ENCODE measurements at places on chromosomes 3 and 15.

- no peak for DNase-seq
Measured at GRCh38 chr3:78825858-78826215, 942.0 kb downstream of the ROBO1 start.

DNA sequence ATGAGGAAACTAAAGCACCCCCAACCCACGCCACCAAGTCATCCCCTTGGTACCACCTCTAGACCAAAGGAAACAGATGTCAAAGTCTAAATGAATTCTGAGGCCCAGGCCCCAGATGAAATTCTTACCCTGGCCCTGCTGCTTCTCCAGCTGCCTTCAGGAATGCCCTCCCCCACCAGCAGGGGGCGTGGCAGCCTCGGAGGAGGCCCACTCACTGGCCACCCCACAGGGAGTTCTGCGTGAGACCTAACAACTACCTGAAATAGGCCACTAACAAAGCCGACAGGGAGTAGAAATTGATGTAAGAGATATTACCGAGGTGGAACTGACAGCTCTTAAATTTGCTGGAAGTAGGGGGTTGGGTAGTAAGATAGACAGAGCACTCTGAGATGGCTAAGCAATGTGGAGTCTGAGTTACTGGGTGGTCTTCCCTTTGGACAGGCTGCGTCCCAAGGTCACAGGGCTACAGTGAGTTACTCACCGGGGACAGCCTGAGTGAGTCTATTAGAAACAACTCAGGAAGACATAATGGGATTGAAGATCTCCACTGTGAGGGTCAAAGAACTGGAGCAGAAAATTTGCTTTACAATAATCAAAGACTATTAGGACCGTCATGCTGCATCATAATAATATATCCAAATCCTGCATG lies 240.7 kb downstream of the SHOX2 start:
- DNase-seq: peak; percentile 70

- no peak for DNase-seq
Measured at GRCh38 chr3:55571913-55572312, 84.8 kb upstream of the WNT5A start.

- no peak for DNase-seq
Measured at GRCh38 chr15:70528270-70528706, 235.1 kb downstream of the UACA start.

DNA sequence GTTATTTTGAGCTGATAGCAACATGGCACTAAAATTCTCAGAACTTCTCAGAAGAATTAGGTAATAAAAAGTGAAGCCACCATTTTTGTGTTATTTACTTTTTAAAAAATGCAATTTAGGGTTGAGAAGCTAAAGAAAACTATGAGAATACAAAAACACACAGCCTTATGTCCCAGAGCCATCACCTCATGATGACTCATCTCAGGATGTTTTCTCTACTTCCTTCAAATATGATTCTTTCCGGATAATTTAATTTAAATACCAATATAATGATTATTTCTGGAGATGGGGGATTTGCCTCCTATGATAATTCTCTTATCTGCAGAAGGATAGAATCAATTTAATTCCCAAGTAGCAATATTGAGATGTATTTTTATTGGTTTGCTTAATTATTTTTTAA lies 105.6 kb upstream of the BFSP2 start:
- DNase-seq: no peak

DNA sequence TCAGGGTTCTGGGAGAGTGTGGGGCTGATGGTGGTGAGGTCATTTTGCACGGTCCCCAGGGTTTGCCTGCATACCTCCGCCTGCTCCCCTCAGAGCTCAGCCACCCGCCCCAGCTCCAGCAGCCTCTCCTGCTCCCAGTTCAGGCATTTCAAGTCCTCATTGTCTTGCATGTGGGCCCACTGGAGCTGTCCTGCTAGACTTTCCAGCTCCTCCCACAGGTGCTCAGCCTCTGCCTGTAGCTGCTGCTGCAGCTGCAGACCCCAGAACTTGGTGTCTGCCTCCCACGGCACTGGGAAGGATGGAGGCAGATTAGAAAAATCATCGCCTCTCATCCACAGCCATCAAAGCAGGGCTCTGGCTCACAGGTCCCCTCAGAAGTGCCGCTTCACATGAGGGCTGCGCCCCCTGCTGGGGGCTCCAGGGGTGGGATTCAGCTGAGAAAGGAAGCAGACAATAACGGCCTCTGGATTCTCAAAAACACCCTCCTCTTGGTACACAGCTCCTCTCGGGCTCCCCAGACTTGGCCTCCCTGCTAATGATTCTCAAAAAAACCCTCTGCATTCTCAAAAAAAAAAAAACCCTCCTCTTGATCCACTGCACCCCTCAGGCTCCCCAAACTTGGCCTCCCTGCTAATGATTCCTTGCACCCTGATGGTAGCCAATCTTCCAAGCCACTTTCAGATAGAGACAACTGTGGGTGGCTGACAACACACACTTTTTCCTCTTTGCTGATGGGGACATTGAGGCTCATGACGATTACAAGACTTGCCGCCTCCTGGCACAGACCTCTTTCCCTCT lies 89.3 kb upstream of the C2CD4B start:
- DNase-seq: peak; percentile 85

DNA sequence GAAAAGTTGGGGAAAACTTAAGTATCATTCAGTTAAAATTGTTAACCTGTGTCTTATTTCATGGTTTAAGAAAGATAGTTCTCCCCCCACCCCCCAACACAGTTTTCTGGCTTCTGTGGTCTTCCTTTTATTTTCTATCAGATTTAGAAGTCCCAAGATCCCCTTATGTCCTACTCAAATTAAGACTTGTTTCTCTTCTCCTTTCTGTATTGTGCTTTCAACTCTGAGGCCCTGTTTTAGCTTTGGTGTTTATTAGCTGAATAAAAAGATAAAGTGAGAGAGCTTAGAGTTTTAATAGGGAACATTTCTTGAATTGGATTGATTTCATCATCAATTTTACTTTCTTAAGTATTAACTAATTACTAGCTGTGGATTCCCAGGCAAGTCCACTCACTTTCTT lies 62.6 kb downstream of the AKAP13 start:
- no peak for DNase-seq

DNA sequence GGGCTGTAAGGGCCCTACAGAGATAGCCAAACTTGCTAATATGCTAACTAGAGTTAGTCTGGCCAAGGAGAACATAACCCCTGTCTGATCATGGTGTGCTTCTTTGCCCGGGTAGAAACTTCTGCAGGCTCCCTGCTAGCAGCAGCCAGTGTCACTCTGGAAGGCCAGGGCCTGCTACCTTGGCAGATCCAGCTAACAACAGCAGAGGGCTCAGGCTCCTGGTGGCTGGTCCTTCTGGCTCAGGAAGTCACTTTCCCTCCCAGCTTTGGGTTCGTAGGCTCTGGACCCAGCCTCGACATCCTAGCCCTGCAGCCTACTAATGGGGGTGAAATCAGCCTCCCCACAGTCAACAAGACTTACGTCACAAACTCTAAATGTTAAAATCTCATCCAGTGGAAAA lies 373.7 kb upstream of the RGMA start:
- DNase-seq: no peak

DNA sequence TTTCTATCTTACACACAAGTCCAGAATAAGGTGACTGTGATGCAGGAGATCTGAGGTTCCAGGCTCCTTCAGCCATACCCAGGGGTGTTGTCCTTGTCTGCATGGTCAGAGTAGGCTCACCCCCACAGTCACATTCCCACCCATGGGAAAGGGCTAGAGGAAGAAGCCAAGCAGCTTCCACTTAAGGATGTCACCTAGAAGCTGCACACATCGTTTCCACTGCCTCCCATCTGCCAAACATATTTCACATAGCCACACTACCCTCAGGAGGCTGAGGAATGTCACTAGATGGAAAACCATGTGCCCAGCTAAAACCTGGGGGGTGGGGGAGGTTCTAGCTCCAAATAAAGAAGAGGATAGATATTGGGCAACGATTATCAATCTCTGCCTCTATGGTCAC lies 58.1 kb downstream of the TMEM39A start:
- DNase-seq: no peak

DNA sequence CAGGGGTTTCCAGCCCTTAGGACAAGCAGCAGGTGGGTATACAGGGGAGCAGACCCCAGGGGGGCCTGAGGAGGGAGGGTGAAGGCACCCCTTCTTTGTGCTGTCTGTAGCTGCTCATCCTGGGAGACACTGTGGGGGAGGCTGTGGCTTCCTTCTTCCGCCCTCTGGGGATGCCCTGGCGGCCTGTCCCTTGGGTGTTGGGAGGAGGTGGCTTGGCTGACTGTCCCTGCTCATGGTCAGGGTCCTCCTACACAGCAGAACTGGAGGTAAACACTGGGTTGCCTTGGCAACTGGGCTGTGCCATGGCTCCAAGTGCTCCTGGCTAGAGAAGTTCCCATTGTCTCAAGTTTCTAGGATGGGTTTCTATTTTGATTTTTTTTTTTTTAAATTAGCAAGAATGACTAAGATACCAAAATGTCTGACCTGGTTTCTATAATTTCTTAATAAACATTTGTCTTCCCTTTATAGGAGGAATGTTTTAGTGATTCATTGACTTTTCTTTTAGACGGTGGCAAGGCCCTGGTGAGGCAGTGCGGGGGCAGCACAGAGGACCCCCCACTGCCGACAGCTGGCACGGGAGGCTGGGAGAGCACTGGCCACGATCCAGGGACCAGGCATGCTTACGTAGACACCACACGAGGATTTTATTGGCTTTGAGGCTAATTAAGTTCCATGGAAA lies 12.4 kb downstream of the KLF13 start:
- no peak for DNase-seq
